ENCODE measurements at places on chromosomes 11 and 22. TPM values are rescaled to one million over a fixed set of nuclear protein-coding genes. Genes with fewer than 3 reads are reported as not detected.
A peak's percentile ranks its signal among the peaks of the same experiment; 100 is the strongest.

DNA sequence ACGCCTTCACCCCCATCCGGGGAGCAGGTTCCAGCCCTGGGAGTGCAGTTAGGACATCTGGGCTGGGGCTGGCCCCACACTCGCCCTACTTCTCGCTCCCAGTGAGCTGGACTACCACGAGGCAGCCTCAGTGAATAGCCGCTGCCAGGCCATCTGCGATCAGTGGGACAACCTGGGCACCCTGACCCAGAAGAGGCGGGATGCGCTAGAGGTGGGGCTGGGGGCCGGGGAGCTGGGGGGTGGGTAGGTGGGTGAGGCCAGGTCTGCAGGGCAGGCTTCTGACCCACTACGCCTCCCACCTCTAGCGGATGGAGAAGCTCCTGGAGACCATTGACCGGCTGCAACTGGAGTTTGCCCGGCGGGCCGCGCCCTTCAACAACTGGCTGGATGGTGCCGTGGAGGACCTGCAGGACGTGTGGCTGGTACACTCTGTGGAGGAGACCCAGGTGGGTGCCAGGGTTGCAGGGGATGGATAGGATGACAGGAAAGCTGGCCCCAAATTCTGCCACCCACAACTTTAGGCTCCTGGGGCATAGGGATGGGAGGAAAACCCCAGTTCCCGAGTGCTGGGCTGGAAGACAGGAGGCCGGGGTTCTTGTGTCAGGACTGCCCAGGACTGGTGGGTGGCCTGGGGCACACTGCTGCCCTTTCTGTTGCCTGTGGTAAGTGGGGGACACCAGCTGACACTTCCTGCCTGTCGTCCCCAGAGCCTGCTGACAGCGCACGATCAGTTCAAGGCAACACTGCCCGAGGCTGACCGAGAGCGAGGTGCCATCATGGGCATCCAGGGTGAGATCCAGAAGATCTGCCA lies 8.3 kb downstream of the CTSF start:
- no peaks in the 10 kb centered on the region for H3K27me3 ChIP-seq
- H3K36me3 ChIP-seq: no peaks in the 10 kb centered on the region
- H3K27ac ChIP-seq: no peak overlapping the region
- H3K4me3 ChIP-seq: no peak overlapping the region
- DNase-seq: no peak

DNA sequence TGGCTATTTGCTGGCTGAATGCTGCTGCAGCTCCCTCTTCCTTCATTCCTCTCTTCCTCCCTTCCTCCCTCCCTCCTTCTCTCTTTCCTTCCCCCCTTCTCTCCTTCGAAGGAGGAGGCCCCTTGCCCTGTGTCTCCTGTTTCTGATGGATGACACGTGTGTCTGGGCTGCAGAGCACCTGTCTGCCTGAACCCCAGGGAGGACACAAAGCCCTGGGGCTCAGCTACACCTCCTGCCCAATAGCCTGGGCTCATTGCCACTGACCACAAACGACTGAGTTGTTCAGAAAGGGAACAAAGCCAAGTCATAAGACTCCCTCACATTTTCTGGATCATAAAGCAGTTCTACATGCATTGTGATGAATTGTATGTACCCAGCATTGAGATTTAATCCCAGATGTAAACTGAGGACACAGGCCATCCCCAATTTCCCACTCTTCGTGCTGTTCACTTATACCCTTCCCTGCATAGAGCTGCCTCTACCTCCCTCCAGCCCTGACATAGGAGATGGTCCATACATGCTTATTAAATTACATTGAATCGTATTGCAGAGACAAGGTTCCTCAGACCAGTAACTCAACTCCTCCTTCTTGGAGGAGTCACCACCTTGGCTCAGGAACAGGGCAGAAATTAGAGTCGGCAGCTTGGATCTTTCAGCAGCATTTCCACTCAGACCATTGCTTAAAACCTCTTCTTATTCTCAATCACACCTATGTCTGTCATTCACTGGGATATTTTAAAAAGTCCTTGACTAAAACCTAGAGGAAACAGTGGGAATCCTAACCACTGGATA lies 1.2 kb downstream of the CSRP3 start:
- no peak overlapping the region for H3K27ac ChIP-seq
- no peak for DNase-seq
- H3K27me3 ChIP-seq: no peaks in the 10 kb centered on the region
- H3K4me3 ChIP-seq: no peak overlapping the region

The CD3D gene
- 7.4 TPM for total RNA-seq

The MS4A6E gene
- not detected for total RNA-seq

GRCh38 chr11:69865707-69866106 lies 46.5 kb upstream of the FGF3 start:
- no peak overlapping the region for H3K4me3 ChIP-seq
- H3K36me3 ChIP-seq: no peaks in the 10 kb centered on the region
- H3K27ac ChIP-seq: no peak overlapping the region
- peaks cover 37% of the 10 kb centered on the region for H3K27me3 ChIP-seq
- DNase-seq: peak; percentile 10

DNA sequence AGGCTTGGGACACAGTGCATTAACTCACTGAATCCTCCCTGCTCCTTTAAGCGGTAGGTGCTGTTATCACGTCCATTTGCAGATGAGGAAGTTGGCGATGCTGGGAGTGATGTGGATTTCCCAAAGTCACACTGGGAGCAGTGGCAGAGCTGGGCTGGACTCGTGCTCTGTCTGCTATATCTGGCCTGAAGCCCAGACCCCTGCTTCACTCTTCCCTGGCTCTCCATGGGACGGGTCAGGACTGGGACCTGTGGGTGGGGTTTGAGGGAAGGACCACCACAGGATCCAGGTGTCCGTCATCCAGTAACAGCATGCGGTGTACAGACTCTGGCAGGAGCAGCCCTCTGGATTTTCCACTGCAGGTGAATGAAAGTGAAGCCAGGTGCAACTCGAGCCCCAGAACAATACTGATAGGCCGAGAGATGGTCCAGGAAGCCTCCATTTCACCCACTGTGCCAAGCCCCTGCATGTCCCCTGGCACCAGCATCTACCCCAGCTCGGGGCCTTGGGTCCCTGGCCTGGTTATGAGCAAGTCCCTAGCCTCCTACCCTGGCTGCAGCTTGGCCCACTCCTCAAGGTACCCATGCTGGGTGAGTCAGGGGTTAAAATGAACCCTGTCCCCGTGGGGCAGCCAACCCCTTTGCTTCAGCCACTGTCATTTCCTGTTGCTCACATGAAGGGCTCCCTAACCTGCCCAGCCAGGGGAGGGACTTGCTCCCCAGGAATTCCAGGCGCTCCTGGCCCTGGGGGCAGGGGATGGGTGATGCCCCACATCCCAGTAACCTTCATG lies 4.2 kb downstream of the USP2 start:
- DNase-seq: no peak
- no peaks in the 10 kb centered on the region for H3K27me3 ChIP-seq
- H3K36me3 ChIP-seq: no peaks in the 10 kb centered on the region
- H3K27ac ChIP-seq: no peak overlapping the region
- H3K4me1 ChIP-seq: peaks cover 46% of the 10 kb centered on the region
